Stimulated activated naive CD4-positive, alpha-beta T cell treated with Interleukin-2 at 50 U/mL for 16 hours (primary cell): ENCODE measurements at places on chromosomes 13 and 19.

DNA sequence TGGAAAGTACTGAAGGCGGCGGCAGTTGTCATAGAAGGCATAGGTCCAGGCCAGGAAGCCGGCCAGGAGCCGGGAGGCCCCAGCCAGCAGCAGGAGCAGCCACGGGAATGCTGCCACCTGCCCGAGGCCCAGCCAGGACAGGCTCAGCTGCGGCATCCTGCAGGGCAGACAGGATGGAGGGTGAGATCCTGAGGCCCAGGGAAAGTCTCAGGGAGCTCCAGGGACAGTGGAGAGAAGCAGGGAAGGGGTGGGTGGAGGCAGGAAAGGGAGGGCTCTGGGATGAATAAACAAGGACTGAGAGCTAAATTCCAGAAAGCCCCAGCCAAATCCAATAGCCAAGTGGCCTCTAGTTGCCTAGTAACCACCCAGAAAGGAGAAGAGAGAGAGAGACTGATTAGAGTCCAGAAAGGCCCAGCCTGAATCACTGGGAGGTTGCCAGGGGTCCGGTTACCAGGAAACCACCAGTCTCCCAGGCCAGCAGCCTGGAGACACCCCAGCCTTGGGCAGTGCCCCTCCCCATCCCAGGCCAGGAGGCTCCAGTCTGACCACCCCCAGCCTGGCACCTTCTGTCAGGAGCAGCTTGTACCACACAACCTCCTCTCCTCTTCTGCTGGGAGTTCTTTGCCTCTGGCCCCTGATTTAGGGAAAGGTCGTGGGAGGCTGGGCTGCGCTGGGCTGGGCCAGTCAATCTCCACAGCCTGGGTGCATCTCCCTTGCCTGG lies 7.5 kb upstream of the OR10H5 start:
- DNase-seq = no peak

DNA sequence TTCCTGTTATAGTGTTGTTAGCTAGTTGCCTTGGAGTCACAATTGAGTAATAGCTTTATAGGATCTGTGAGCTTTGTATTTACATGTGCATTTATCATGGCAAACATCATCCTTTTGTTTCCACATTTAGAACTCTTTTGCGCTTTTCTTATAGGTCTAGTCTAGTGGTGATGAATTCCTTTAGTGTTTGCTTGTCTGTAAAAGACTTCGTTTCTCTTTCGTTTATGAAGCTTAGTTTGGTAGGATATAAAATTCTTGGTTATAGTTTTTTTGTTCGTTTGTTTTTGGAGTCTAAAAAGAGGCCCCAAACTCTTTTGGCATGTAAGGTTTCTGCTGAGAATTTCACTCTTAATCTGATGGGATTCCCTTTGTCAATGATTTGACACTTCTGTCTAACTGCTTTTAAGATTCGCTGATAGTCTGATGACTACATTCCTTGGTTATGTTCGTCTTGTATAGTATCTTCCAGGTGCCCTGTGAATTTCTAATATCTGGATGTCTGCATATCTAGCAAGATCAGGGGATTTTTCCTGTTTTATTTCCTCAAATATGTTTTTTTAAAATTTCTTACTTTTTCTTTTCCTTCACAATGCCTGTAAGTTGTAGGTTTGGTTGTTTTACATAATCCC lies 20.2 kb downstream of the DNAJC3 start:
- DNase-seq = no peak

- DNase-seq = no peak
Measured at GRCh38 chr19:49453757-49454240, 774 bp downstream of the ALDH16A1 start.

DNA sequence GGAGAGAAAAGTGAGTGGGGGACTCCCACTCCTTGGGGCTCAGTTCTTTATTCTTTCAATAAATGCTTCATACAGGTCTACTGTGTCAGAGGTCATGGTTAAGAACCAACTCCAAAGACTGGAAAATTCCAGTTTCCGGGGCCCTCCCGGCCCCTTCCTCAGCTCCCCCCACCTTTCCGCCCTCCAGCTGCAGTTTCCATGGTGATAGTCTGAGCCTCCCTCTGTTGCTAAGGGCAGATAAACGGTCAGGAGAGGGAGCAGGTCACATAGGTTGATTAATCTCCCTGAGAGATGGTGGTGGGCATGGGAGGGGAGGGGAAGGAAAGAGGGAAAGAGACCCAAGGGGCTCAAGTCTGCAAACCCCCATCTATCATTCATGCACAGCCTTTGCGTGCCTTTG lies 131.5 kb upstream of the USP29 start:
- no peak for DNase-seq

- DNase-seq = no peak
Measured at GRCh38 chr13:59301174-59301567, 862.6 kb downstream of the DIAPH3 start.

DNA sequence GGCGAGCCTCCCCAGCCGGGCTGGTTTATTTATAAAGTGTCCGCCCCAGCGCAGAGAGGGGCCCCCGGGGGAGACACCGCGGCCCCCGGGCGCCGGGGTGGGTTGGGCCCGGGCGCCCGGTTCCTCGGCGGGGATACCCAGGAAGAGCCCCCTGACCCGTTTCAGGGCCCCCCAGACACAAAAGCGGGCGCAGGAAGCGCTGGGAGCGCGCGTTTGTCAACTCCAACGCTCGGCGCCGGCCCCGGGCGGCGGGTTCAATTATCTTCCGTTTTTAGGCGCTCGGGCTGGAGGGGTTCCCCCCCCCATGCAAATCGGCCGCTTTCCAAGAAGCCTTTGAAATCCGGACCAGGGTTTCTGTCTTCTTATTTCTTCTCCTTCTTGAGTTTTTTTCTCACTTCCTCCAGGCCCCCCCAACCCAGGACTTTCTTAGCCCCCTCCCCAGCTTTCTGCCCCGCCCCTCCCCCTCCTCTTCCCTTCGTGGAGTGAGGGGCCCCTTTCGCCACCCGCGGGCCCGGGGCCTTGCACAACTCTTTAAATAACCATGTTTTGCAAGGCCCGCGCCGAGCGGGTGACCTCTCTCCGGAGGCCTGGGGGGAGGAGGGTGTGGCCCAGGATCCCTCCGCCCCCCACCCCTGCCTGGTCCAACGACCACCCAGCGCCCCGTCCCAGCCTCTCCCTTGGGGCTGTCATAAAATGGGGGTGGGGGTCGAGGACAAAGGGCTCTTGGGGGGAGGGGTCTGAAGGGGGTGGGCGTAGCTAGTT lies 935 bp downstream of the ARID3A start:
- peak; percentile 30 for DNase-seq

GRCh38 chr19:50657222-50657669 lies 8.0 kb downstream of the C19orf81 start:
- DNase-seq = no peak

- DNase-seq = no peak
Measured at GRCh38 chr13:41613471-41613870, 156.1 kb downstream of the RGCC start.

- no peak for DNase-seq
Measured at GRCh38 chr13:97191615-97192014, 30.5 kb upstream of the MBNL2 start.

DNA sequence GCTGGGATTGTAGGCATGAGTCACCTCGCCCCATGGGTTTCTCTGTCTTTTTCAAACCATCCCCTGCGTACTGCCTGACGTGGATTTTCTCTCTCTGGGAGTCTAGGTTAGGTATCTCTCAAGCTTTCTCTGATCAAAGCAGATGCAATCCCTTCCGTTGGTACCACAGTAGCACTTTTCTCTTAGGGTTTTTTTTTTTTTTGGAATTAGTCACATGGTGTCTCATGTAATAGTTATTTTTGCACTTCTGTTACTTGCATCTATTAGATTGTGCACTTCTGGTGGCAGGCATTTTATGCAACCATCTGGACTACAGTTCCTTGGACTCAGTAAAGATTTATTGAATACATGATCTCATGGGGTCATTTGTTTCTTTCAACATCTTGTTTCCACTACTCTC lies 72.1 kb downstream of the GPC6 start:
- DNase-seq = no peak

DNA sequence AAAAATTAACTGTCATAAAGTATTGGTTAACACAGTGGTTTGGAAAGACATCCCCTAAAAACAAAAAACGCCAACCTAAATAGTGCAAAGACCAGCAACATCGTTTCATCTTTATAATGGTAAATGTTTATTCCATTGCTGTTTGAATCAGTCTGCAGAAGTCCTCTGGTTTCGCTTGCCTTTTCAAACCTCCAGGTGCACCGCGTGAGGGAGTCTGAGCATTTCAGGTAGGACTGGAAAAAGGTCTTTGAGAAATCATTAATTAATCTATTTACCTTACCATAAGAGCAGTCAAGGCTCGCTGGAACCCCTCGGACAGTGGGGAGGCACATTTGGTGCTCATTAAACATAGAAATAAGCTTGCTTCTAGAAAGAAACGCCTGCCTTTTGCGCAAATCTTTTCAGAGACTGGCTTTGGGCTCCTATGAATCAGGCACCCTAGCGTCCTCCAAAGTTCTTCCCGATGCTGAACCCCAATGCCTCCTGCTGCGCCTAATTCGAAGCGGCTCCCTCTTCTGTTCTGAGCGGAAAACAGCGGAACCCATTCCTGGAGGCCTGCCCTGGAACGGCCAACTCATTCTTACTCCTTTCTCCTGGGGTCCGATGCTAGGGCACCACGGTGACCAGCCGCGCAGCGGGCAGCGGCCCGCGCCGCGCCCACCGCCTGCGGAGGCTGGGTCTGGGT lies 951 bp upstream of the MTUS2 start:
- no peak for DNase-seq

GRCh38 chr13:98707281-98707999 lies 45.0 kb downstream of the SLC15A1 start:
- DNase-seq = no peak

DNA sequence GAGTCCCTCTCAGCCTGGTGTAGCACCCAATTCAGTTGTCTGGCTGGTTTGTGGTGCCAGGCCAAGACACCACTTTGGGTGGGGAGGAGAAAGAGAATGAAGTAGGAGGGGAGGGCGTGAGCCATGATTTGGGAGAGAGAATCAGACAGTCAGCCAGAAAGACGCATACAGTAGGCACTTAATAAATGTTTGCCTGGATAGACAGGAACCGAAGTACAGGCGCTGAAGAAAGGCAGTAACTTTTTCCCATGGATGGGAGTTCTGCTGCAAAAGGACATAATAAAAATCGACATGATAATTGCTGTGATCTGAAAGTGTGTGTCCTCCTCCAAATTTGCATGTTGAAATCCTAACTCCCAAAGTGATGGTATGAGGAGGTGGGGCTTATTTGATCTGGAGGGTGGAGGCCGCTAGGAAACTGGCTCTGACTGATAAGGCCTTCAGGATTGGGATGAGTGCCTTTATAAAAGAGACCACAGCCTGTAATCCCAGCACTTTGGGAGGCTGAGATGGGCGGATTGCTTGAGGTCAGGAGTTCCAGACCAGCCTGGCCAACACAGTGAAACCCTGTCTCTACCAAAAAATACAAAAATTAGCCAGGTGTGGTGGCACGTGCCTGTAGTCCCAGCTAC lies 38.4 kb upstream of the PDCD5 start:
- no peak for DNase-seq

GRCh38 chr19:7500811-7501450 lies 12.1 kb upstream of the PEX11G start:
- peak; percentile 42 for DNase-seq

- peak; percentile 35 for DNase-seq
Measured at GRCh38 chr13:20411638-20412342, 113.9 kb downstream of the CRYL1 start.
